ENCODE measurements at places on chromosomes 6 and 20.

DNA sequence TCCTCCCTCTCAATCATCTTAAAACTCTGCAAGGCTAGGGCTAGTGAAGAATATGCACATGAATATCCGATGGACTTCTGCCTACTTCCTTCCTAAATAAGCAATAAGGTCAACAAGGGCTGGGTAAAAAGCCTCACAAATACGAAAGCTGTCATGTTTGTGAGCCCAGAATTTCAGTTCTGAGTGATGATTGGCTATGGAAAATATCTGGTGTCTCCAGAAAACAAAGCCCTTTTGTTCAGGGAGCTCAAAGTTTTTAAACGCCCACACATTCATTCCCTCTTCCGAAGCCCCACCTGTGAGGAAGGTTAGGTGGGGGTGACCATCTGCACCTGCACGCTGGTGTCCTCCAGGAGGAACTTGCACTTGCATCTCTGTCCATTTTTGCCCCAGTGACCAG is 126.9 kb upstream of the ARMC2 start:
- DNase-seq, result no peak

GRCh38 chr6:52550014-52550575 is 26.8 kb downstream of the TRAM2 start:
- no peak for DNase-seq

GRCh38 chr6:106097411-106098231 is 11.5 kb downstream of the PRDM1 start:
- no peak for DNase-seq

DNA sequence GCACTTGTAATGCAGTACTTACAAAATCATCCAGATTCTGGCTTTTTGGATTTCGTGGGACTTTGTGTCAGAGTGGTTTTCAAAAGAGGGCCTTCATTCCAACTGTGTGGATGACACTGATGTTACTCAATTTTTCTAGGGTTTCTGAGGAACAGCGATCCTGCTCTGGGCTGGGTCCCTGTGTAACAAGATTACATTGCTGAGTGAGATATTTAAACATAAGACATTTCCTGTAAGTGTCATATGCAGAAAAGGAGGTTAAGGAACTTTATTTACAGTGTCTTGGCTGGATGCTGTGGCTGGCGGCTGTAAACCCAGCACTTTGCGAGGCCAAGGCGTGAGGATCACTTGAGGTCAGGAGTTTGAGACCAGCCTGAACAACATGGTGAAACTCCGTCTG is 6.7 kb downstream of the ZFAND3 start:
- no peak for DNase-seq

- no peak for DNase-seq
These were observed 2.3 kb downstream of the DEFB124 start for GRCh38 chr20:31472395-31473330.

- DNase-seq, result peak; percentile 28
These were observed 541 bp downstream of the SNX21 start for GRCh38 chr20:45833883-45834796.

DNA sequence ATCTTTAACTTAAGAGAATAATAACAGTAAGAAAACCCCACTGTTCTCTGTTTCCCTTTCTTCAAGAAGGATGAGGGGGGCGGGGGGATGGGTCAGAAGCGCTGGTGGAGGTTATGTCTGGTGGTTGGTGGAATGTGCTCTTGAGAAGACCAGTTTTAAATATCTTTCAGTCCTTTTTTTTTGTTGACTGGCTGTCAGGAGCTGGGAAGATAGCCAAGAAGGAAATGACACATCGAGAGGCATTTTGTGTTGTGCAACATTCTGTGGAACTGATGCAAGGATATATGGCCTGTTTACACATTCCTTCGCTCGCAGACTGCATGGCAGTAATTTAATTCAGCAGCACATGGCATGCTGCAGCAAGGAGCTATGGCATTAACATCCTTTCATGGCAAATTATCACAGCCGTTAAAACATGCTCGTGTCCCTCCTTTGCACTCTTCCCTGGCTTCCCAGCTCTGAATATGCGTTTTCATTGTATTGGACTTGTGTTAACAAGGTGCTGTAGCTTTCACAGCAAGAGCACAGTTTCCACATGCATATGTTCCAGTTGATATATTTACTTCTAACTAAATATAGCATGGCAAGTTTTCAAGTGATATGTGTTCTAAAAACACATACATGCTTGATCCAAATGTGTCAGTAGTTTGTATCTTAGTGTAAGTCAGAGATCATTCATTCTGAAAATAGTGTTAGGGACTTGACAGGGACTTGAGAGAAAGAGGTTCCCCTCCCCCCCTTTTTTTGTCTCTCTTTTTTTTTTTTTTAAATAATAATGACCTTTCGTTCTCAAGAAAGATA is 68.2 kb upstream of the SUPT3H start:
- no peak for DNase-seq

GRCh38 chr6:47428288-47428687 is 49.3 kb upstream of the CD2AP start:
- DNase-seq, result no peak

All from stimulated activated CD4-positive, alpha-beta T cell treated with anti-CD3 and anti-CD28 coated beads, Interleukin-15, amount 100 ng/mL, for 48 hours (primary cell).